ENCODE measurements at places on chromosomes 16 and 17.
A peak's percentile ranks its signal among the peaks of the same experiment; 100 is the strongest.

DNA sequence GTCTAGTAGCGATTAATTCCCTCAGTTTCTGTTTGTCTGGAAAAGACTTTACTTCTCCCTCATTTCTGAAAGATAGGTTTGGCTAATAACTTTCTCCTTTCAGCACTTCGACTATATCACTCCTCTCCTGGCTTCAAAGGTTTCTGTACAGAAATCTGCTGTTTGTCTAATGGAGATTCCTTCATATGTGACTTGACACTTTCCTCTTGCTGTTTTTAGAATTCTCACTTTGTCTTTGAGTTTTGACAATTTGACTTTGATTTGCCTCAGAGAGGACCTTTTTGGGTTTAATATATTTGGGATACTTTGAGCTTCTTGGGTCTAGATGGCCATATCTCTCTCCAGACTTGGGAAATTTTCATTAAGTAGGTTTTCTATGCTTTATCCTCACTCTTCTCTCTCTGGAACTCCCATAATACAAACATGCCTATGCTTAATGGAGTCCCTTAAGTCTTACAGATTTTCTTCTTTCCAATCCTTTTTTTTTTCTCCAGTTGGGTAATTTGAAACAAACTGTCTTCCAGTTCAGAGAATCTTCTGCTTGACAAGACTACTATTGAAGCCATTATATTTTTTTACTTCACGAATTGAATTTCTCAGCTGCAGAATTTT lies 7.8 kb upstream of the PRSS21 start:
- DNase-seq = no peak

- peak; percentile 69 for DNase-seq
Measured at GRCh38 chr16:81616321-81617020, 162.6 kb upstream of the PLCG2 start.

- DNase-seq = no peak
Measured at GRCh38 chr17:47057830-47058229, 78.8 kb upstream of the RPRML start.

DNA sequence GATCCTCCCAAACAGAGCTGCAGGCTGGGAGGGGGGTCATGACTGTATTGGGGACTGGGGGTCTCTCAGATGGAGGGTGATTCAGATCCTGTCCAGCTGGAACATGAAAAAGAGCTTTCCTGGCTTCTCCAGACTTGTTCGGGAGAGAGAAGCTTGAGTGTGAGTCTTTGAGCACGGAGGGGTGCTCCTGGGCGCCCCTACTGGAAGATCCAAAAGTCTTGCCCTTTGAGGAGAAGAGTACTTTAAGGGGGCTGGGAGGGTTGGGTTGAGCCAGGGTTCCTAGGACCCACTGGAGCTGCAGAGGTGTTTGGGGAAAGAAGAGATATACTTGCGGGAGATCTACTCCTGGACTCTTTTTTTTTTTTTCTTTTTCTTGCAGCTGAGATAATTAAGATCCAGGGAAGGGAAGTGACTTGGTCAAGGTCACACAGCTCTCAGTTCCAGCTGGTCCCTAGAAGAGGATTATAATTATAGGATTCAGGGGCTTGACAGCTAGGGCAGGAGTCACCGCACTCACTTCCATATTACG lies 8.4 kb downstream of the RARA start:
- no peak for DNase-seq

DNA sequence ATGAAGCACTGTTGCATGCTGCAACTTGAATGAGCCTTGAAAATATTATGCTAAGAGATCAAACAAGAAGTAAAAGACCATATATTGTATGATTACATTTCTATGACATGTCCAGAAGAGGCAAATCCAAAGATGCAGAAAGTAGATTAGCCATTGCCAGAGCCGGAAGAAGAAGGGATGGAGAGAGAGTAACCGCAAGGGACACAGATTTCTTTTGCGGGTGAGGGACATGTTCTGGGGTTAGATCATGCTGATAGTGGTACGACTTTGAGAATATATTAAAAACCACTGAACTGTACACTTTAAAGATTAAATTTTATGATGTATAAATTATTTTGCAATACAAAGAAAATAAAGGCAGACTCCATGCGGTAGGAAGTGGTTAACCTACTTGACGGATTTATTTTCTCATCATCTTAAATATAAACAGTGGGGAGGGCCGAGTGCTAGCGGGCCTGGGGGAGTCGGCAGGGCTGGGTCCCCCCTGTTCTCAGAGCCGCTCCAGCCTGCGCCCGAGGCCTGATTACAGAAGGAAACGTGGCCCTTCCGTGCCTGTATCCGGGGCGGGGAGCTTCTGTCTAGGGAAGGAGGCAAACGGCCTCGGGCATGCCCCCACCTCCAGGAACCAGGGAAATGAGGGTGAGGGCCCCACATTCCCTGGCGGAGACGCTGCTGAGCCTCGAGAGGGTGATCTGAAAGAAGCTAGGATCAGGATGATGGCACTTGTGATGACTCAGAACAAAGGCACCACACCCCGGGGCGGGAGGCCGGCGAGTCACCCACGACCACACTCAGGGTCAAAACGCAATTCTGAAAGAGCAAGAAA lies 48.0 kb downstream of the SHCBP1 start:
- no peak for DNase-seq

DNA sequence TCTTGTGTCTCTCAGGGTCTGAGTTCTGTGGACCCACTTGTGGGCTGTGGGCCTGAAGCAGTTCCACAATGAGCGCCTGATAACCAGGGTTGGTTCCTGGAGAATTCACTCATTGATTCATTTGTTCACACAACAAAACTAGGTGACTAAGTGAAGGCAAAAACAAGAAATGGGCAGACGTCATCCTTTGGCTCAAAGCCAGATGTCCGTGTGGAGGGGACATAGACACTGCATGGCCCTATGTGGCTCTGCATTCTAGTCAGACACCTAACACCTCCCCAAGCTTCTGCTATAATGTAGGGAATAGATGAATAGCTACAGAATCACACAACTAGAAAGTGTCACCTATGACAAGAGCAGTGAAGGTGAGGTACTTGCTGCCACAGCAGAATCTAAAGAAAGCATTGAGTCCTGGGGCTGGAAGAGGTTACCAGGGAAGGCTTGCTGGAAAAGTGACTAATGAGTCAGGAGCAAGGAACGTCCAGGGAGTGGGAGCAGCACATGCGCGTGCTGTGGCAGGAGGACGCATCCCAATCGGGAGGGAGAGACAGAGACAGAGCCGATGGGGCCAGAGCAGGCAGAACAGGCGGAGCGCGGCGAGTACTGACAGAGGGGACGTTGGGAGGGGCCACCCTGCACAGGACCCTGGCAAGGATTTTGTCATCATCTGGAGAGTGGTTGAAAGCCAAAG lies 58.9 kb downstream of the CES1 start:
- DNase-seq = no peak

DNA sequence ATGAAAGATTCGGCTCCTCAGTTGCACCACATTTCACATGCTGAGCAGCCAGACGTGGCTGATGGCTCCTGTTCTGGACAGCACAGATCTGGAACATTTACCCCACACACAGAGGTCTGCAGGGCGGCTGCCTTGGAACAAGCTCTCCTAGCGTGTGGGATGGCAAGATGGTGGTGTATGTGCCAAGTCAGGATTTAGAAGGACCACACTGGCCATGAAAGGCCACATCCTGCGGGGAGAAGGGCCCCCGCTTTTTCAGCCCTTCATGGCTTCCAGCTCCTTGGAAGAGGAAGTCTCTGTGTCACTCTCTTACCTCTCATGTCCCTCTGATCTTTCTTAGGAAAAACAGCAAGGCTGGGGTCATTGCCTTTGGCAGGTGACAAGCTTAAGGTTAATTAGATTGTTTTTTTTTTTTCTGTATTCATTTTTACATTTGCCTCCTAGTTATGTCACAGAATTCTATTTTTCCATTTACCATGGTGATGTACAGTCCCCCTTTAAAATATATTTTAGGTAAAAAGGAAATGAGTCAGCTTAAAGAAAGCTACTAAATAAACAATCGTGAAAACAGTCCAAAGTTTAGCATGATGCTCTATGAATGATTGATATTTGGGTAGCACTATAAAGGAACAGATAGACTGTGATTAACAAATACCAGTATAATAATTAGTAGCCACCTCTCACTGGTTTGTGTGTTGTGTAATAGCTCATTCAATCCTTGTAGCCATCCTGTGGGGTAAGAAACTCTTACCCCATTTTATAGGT lies 396.6 kb downstream of the CPPED1 start:
- no peak for DNase-seq

DNA sequence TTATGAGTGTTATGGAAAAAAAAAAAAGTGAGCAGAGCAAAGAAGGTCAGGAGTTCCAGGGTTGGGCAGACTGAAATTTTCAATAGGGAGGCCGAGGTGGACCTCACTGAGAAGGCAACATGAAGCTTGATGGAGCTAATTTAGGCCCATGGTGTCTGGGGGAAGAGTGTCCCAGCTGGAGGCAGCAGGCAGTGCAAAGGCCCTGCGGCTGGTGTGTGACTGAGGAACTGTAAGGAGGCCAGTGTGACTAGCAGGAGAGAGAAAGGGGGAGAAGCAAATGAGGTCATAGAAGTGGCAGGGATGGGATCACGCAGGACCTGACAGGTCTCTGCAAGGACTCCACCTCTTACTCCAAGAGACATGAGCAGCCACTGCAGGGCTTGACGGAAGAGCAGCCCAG lies 10.2 kb downstream of the ARHGEF15 start:
- DNase-seq = no peak

- peak; percentile 53 for DNase-seq
Measured at GRCh38 chr17:3754458-3755334, 31.0 kb downstream of the HASPIN start.

- no peak for DNase-seq
Measured at GRCh38 chr17:73401911-73402310, 90.1 kb upstream of the CDC42EP4 start.

DNA sequence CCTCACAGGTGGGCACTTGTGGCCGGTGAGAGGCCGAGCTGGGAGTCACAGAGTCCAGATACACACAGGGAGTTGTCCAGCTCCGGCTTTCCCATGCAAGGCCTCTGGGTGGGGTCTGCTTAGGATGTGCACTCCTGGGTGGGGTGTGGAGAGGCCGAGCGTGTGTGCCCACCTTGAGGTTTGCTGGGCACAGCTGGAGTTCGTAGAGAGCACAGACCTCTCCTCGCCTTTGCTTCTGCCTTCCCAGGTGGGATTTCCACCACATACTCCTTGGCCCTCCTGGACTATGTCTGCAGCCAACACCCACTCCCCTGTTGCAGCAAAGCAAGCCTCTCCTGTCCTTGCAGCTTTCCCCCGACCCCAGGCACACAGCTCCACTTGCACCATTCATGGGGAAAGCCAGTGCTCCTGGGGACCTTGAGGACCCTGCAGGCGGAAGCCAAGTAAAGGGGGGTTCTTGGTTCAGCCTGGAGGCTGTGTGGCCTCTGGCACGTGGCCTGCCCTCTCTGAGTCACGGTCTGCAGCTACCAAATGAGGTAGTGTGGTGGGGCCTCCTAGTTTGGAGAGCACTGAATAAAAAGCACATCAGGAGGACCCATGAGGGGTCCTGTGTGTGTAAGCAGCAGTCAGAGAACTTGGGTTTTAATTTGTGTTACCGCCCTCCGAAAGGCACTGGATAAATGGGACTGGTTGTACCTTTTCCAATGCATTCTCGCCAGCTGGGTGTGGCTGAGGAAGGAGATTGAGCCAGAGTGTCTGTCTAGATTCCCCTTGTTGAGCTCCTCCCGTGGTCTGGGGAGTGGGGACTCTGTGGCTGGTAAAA lies 31.5 kb downstream of the MPRIP start:
- no peak for DNase-seq

DNA sequence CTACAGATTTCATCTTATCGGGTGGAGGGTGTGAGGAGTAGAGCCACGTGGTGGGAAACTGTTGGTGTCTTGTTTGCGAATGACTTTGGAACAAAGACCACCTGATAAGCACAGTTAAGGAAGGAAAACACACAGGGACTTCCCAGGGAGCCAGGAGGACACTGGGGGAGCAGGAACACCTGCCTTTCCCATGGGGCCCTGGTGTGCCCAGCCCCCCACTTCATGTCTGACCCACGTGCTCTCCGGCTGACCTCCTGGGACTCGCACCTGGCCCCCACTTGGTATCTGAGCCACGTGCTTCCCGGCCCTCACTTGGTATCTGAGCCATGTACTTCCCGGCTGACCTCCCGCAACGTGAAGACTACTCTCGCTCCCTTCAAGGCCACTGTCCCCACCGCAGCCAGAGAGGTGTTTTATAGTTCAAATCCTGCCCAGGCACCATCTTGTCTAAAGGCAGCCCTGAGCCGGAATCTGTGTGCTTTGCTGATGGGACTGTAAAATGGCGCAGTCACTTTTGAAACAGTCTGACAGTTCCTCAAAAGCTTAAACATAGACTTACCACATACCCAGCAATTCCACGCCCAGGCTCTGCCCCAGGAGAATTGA lies 5.4 kb upstream of the CSNK1D start:
- no peak for DNase-seq

DNA sequence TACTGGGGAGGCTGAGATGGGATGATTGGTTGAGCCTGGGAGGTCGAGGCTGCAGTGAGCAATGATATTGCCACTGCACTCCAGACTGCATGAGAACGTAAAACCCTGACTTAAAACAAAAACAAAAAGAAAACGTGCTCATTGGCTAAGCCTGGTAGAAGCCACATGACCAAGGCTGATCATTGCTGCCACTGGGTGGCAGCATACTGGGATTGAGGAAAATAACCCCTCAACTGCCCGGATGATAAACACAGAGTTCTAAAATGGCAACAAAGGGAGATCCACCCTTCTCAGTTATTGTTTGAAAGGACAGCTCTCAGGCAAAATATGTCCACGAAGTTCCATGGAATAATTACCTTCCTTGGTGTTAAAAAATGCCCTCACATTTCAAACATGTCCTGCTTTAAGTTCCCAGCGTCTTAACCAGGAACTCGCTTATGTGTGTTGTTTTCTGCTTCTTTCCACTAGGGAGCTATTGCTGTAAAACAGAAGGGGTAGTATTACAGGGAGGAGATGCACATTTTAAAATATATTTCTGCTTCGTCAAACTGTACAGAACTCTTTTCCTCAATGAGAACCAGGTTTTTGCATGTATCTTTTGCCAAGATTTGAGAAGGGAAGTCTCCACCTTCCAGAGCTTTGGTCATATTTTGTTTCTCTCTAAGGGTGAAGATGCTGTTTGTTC lies 675.3 kb downstream of the MAF start:
- no peak for DNase-seq

DNA sequence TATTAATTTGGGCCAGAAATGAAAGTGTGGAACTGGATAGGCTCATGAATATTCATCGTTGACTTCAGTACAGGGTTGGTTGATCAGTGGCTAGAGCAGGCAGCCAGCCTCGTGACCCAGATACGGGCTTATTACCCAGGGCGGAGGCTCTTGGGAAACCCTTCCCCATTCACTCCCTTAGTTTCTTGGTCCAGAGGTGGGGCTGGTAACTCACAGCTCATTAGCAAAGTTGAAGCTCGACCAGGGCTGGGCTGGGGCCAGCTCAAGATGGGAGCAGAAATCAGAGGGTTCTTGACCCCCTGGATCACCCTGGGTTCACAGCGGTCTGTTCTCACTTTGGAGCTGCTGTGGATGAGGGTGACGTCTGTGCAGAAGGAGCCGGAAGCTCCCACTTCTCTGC lies 44.6 kb upstream of the GSE1 start:
- DNase-seq = no peak

- no peak for DNase-seq
Measured at GRCh38 chr17:48499248-48499647, 31.6 kb downstream of the HOXB1 start.

All from stimulated activated CD4-positive, alpha-beta T cell treated with anti-CD3 and anti-CD28 coated beads, TNF-alpha, amount 100 ng/mL, for 48 hours (primary cell).